ENCODE measurements at places on chromosomes 3 and 15.

- no peak for DNase-seq
Measured at GRCh38 chr3:141643796-141644195, 94.3 kb upstream of the RNF7 start.

DNA sequence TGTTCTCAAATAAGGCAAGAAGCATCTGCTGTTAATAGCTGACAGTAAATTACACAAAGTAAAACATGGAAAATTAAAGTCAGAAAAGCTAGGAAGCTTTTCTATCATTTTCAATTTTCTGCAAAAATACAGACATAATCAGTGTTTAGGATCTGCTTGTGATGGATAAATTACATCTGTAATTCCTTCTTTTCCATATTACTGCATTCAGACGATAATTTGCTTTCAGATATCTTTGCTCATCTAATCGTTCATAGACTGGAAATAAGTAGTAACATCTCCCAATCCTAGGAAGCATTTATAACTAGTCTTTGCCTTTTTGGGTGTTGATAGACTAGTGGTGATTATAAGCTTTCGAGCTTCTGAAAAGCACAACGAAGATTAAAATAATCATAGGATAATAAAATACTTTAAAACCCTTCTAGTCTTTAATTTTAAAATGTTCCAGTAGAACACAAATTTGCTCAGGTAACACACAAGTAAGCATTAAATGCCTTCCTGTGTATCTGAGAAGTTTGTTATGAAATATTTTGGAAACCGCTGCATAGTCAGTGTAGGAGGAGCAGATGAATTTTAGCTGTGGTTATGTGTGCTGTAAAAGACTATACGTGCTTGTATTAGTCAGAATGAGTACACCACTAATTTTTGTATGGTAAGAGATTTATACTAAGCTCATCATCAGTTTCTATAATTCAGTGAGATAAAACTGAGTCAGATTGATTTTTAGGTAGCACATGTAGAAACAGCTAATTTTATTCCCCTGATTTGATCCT lies 41.0 kb downstream of the MBNL1 start:
- DNase-seq, result no peak

- no peak for DNase-seq
Measured at GRCh38 chr15:95278532-95279245, 1047.3 kb downstream of the MCTP2 start.

DNA sequence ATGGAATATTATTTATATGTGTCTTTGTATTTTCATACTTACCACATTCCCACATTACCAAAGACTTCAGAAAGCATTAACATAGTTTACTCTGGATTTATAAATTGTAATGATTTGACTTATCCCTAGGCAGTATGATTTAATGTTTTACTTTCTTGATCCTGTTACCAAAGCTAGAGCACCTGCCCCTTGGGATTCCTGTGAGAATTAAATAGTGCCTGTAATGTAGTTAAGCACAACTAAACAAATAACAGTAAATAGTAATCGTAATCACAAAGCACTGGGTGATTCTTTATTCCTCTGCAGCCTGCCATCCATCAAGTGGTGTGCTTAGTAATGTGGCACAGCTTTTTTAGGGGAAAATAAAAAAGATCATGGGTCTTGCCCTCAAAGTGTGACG lies 39.1 kb downstream of the ATP2C1 start:
- DNase-seq, result no peak

- DNase-seq, result no peak
Measured at GRCh38 chr3:14415501-14415900, 13.1 kb downstream of the SLC6A6 start.

- DNase-seq, result no peak
Measured at GRCh38 chr15:91844928-91845327, 8.6 kb upstream of the SLCO3A1 start.

DNA sequence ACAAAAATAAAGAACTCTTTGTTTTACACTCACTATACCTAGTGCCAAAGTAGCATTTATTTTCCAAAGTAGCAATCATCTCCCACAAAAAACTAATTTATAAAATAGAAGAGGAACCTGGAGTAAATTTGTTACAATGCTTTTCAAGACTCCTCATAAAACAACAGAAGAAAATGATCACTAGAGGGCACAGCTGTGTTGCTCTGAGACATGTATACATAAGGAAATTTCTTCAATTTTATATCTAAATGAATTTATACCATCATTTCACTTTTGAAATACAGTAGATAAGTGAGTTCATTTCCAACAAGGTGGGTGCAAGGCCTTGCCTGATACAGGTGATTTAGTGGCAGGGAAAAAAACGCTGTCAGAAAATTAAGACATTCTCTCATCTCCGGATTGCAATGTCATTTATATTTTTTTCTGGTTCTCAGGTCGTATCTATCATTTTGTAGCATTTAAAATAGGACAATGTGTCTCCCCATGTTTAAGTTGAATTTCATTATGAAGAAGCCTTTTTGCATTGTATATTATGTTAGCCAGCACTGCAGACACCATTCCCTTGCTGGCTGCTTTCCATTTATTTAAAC lies 25.3 kb upstream of the ARHGEF26 start:
- no peak for DNase-seq

Data from endothelial cell (in vitro differentiated cells).